ENCODE measurements at places on chromosomes 11 and 22. TPM values are rescaled to one million over a fixed set of nuclear protein-coding genes. Genes with fewer than 3 reads are reported as not detected.

- DNase-seq = no peak
- peaks cover 4% of the 10 kb centered on the region for H3K27me3 ChIP-seq
- H3K36me3 ChIP-seq = no peaks in the 10 kb centered on the region
- no peaks in the 10 kb centered on the region for H3K4me1 ChIP-seq
- H3K27ac ChIP-seq = no peak overlapping the region
- H3K4me3 ChIP-seq = no peak overlapping the region
Measured at GRCh38 chr11:116224154-116224888, 548.5 kb downstream of the BUD13 start.

GRCh38 chr11:66421492-66422205 lies 814 bp downstream of the NPAS4 start:
- DNase-seq = peak; percentile 74
- peaks cover 32% of the 10 kb centered on the region for H3K4me1 ChIP-seq
- peak overlapping the region; percentile 54 for H3K4me3 ChIP-seq
- H3K27me3 ChIP-seq = no peaks in the 10 kb centered on the region
- H3K27ac ChIP-seq = peak overlapping the region; percentile 49

DNA sequence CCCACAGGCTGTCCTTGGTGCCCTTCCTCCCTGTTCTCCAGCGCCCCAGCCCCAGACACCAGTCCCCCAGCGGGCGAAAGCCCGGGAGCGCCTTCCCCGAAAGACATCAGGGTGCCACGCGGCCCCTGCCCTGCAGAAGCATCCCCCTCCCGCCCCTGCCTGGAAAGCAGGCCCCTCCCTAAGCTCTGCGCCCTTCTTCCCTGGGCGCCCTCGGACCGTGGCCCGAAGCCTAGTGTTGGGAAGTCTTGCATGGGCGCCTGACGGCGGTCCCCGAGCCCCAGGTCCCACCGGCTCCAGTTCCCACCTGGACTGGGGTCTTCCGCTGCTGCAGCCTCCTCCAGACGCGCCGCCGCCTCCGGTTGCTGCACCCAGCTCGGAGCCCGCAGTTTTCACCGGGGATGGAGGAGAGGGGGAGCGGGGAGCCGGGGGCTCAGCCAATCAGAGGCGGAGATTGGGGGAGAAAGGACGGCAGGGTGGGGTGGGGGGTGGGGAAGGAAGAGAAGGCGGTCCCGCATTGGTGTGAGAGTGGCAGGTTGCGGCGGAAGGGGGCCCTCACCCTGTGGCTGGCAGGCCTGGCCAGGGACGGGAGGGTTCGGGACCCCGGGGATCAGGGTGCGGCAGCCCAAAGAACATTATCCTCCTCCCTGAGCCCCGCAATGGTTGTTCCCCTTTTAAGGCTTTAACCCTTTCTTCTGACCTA lies at the start of gene THY1:
THY1 (minus strand) TSS at position 364 of the 700 bp plus-strand sequence. CDS start 2,267 bp downstream, outside the sequence.
- H3K4me1 ChIP-seq = peaks cover 17% of the 10 kb centered on the region
- DNase-seq = no peak
- H3K27ac ChIP-seq = no peak within 1 kb of the TSS
- H3K36me3 ChIP-seq = no peaks in the 10 kb centered on the region
- H3K27me3 ChIP-seq = peaks cover 5% of the 10 kb centered on the region

DNA sequence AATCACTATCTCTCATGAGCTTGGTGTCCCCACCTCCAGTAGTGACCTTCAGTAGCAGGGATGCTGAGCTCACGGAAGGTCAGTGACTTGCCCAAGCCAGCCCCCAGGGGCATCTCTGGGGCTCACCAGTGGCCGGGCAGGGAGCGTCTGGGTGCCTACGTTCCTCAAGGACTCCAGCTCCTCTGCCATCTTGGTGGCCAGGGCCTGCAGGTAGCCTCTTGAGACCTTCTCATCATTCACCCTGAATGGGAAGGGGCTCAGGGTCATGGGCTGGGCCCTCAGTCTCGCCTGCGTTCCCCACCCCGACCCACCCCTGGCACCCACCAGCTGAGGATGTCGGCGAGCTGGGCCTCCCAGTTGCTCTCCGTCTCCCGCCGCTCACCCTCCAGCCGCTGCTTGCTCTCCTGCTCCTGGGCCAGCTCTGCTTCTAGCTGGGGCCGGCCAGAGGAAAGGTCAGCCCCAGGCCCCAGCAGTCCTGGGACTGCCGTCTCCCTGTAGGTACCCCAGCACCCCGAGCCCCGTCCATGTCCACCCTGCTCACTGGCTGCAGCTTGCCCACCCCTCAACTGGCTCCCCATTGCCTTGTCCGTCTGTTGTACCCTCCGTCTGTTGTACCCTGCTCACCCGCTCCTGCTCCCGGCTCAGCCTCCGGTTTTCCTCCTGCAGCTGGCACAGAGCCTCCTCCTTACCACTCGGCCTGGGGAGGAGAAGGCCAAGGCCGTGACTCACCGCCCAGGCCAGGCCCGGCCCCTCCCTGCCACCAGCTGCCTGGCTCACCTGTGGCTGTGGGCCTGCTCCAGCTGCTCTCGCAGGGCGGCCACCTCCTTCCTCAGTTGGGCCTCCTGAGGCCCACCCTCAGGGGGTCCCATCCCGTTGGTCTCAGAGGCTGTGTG lies 9.5 kb downstream of the CDC42BPG start:
- DNase-seq = no peak
- H3K36me3 ChIP-seq = no peaks in the 10 kb centered on the region
- H3K27ac ChIP-seq = no peak overlapping the region
- no peak overlapping the region for H3K4me3 ChIP-seq
- H3K27me3 ChIP-seq = no peaks in the 10 kb centered on the region

GRCh38 chr11:102552447-102553194 lies 22.1 kb upstream of the MMP7 start:
- H3K27me3 ChIP-seq = no peaks in the 10 kb centered on the region
- H3K36me3 ChIP-seq = no peaks in the 10 kb centered on the region
- no peak overlapping the region for H3K4me3 ChIP-seq
- no peaks in the 10 kb centered on the region for H3K4me1 ChIP-seq
- H3K27ac ChIP-seq = no peak overlapping the region
- DNase-seq = no peak

DNA sequence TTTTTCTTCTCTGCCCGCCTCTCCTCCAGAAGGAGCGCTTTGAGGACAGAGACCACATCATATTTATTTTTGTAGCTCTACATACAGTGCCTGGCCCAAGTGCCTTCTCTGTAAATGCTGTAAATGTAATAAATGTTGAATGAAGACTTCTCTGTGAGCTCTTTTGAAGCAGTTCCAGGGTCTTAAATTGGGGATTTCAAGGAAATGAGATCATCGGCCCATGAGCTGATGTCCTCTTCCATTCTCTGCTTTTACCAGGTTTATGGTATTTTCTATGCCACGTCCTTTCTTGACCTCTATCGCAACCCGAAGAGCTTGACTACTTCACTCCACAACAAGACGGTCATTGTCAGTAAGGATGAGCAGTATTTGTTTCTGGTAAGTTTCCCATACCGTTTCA lies 165.7 kb upstream of the SORL1-AS1 start:
- DNase-seq = no peak
- no peak overlapping the region for H3K27ac ChIP-seq
- no peaks in the 10 kb centered on the region for H3K4me1 ChIP-seq
- peaks cover 20% of the 10 kb centered on the region for H3K36me3 ChIP-seq

- H3K27ac ChIP-seq = no peak overlapping the region
- H3K27me3 ChIP-seq = no peaks in the 10 kb centered on the region
- H3K36me3 ChIP-seq = no peaks in the 10 kb centered on the region
- no peak for DNase-seq
- no peaks in the 10 kb centered on the region for H3K4me1 ChIP-seq
- no peak overlapping the region for H3K4me3 ChIP-seq
Measured at GRCh38 chr11:36724742-36725385, 126.8 kb upstream of the RAG2 start.

- no peak overlapping the region for H3K27ac ChIP-seq
- DNase-seq = no peak
- no peaks in the 10 kb centered on the region for H3K27me3 ChIP-seq
Measured at GRCh38 chr22:42865536-42865935, 8.5 kb upstream of the ARFGAP3 start.

- H3K27me3 ChIP-seq = no peaks in the 10 kb centered on the region
- H3K4me1 ChIP-seq = peaks cover 8% of the 10 kb centered on the region
- H3K36me3 ChIP-seq = no peaks in the 10 kb centered on the region
- no peak overlapping the region for H3K4me3 ChIP-seq
- no peak for DNase-seq
- no peak overlapping the region for H3K27ac ChIP-seq
Measured at GRCh38 chr11:126433989-126434949, 78.8 kb downstream of the ST3GAL4 start.

The GRIK4 gene
- total RNA-seq = not detected

The KLHL35 gene
- total RNA-seq = 6.8 TPM

Measured in thoracic aorta (tissue), 2 donors.